Progenitor cell of endocrine pancreas (in vitro differentiated cells): ENCODE measurements at places on chromosomes 6 and 20. TPM values are rescaled to one million over a fixed set of nuclear protein-coding genes. Genes with fewer than 3 reads are reported as not detected.
A peak's percentile ranks its signal among the peaks of the same experiment; 100 is the strongest.

DNA sequence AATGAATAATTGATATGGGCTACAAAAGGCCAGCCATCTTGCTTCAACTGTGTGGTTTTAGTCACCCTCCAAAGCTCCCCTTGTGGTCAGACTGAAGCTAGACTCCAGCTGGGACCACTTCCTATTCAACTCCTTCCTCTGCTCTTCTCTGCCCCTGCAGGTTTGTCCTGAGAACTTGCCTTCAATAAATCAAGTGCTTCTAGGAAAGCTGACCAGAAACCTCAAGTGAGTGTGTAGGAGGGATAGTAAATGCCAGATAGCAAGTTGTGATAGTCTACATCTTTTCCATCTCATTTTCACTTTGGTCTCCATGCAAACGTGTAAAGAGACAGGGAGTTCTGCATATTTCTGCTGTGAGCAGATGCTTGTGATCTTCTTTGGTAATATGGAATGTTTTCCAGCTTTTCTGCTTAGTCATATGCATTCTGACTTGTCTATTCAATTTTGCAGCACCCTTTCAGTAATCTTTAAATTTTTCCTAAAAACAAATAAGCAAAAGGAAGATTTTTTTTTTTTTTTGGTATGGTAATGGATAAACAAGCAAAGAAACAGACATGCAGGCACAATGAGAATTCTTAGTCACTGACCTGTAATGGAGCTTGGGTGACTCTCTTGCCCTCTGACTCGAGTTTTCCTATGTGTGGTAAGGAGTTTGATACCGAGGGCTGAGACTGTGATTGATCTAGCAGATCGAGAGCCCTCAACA lies 201.3 kb upstream of the BTBD3 start:
- no peaks in the 10 kb centered on the region for H3K36me3 ChIP-seq
- H3K4me1 ChIP-seq, result peaks cover 5% of the 10 kb centered on the region
- DNase-seq, result no peak
- no peaks in the 10 kb centered on the region for H3K27me3 ChIP-seq

- H3K4me3 ChIP-seq, result no peak overlapping the region
- no peak overlapping the region for H3K27ac ChIP-seq
- DNase-seq, result no peak
- no peaks in the 10 kb centered on the region for H3K4me1 ChIP-seq
- peaks cover 32% of the 10 kb centered on the region for H3K36me3 ChIP-seq
Measured at GRCh38 chr6:108874470-108875160, 26.4 kb downstream of the ARMC2 start.

GRCh38 chr6:8420031-8420588 lies 15.2 kb downstream of the SLC35B3 start:
- H3K27me3 ChIP-seq, result no peaks in the 10 kb centered on the region
- H3K4me1 ChIP-seq, result no peaks in the 10 kb centered on the region
- no peak for DNase-seq
- no peak overlapping the region for H3K27ac ChIP-seq

- H3K27ac ChIP-seq, result peak overlapping the region; percentile 85
- no peak overlapping the region for H3K4me3 ChIP-seq
- H3K27me3 ChIP-seq, result no peaks in the 10 kb centered on the region
- H3K4me1 ChIP-seq, result peaks cover 22% of the 10 kb centered on the region
Measured at GRCh38 chr20:49886571-49887213, 28.6 kb downstream of the SPATA2 start.

DNA sequence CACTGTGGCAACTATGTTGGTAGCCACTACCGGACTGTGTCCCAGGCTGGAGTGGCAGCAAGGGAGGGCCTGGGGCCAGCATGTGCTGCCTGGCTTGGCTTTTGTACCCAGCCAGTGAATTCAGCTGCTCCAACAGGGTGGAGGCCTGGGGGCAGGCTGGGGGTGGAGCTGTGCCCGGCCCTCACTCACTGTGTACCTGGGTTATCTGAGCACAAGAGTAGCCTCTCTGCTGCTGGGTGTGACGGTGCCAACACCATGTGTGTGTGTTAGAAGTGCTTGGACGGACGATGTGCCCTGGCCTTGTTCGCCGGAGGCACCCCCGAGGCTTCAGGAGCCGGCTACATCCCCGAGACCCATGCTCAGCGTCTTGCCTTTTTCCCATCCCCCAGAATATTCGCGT lies 49.2 kb downstream of the EFCAB8 start:
- no peaks in the 10 kb centered on the region for H3K4me1 ChIP-seq
- no peak overlapping the region for H3K27ac ChIP-seq
- no peak overlapping the region for H3K4me3 ChIP-seq
- no peaks in the 10 kb centered on the region for H3K36me3 ChIP-seq

DNA sequence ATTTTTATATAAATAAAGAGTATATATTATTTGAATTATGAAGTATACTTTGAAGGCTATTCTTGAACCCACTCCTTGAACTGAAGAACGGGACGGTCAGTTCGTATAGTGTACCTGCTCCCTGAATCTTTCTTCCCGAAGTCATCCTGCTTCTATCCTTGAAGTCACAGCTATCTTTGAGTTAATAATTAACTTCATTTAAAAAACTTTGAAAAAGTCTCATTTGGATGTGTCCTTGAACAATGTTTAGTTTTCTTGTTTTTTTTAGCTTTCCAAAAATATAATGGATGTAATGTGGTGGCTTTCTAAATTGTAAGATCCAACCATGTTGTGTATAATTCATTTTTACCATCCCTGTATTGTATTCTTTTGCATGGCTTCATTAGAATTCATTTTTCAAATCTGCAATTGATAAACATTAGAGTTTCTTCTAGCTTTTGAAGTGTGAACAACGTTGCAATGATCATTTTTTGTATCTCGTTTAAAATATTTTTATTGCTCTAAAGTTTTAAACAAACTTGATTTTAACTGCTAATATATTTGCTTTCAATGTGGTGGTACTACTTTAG lies 94.4 kb downstream of the NCOA3 start:
- no peak overlapping the region for H3K4me3 ChIP-seq
- no peaks in the 10 kb centered on the region for H3K27me3 ChIP-seq
- H3K4me1 ChIP-seq, result peaks cover 9% of the 10 kb centered on the region
- no peak for DNase-seq
- H3K36me3 ChIP-seq, result peaks cover 16% of the 10 kb centered on the region

DNA sequence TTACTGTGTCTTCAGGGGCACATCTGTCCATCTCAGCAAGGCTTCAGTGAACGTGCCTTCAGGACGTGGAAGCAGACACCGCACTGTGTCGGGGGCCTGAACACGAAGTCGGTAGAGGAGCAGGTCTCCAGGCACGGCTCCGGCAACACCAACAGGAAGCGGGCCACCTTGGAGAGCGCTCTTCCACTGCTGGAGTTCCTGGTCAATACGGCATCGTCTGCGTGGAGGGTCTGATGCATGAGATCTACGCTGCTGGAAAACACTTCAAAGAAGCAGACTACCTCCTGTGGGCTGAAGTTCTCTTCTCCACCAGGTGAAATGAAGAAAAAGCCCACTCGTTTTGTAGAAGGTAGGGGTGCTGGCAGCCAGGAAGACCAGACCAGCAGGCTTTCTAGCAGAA lies 69.3 kb upstream of the SLCO4A1 start:
- no peak overlapping the region for H3K4me3 ChIP-seq
- no peak for DNase-seq
- no peak overlapping the region for H3K27ac ChIP-seq
- no peaks in the 10 kb centered on the region for H3K4me1 ChIP-seq
- no peaks in the 10 kb centered on the region for H3K36me3 ChIP-seq

- no peak overlapping the region for H3K27ac ChIP-seq
- H3K4me3 ChIP-seq, result no peak overlapping the region
- H3K27me3 ChIP-seq, result no peaks in the 10 kb centered on the region
- no peaks in the 10 kb centered on the region for H3K36me3 ChIP-seq
- H3K4me1 ChIP-seq, result peaks cover 5% of the 10 kb centered on the region
Measured at GRCh38 chr20:16095226-16095625, 478.0 kb downstream of the KIF16B start.

MEA1 gene
- 64.0 and 68.4 TPM in 2 replicates for total RNA-seq

TRIM15 gene
- total RNA-seq, result not detected in 2 replicates

- no peak overlapping the region for H3K27ac ChIP-seq
- DNase-seq, result no peak
- H3K27me3 ChIP-seq, result peaks cover 17% of the 10 kb centered on the region
Measured at GRCh38 chr20:35610833-35611427, 4.7 kb upstream of the SPAG4 start.

GTSF1L gene
- not detected in 2 replicates for total RNA-seq

SIRT5 gene
- 18.2 and 18.8 TPM in 2 replicates for total RNA-seq

GRCh38 chr6:122621638-122622037 lies 11.4 kb downstream of the PKIB start:
- no peak for DNase-seq
- peak overlapping the region; percentile 54 for H3K27ac ChIP-seq
- H3K4me3 ChIP-seq, result no peak overlapping the region
- H3K4me1 ChIP-seq, result peaks cover 24% of the 10 kb centered on the region
- H3K27me3 ChIP-seq, result no peaks in the 10 kb centered on the region
- H3K36me3 ChIP-seq, result no peaks in the 10 kb centered on the region

- H3K27me3 ChIP-seq, result peaks cover 18% of the 10 kb centered on the region
- H3K27ac ChIP-seq, result no peak overlapping the region
- DNase-seq, result no peak
- no peak overlapping the region for H3K4me3 ChIP-seq
- peaks cover 1% of the 10 kb centered on the region for H3K36me3 ChIP-seq
- H3K4me1 ChIP-seq, result peaks cover 4% of the 10 kb centered on the region
Measured at GRCh38 chr6:4402477-4402976, 267.2 kb upstream of the ECI2 start.

DNA sequence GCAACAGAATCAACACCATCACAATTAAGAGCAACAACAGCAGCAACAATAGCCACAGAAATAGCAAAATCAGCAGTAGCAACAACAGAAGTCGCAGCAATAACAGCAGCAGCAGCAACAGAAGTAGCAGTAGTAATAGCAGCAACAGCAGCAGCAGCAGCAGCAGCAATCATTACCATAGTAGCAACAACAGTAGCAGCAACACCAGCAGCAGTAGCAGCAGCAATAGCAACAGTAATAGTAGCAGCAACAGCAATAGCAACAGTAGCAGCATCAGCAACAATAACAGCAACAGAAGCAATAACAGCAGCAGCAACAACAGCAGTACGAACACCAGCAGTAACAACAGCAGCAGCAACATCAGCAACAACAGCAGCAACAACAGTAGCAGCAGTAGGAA lies 39.8 kb downstream of the SLC22A2 start:
- H3K4me3 ChIP-seq, result no peak overlapping the region
- H3K4me1 ChIP-seq, result peaks cover 5% of the 10 kb centered on the region
- H3K27me3 ChIP-seq, result no peaks in the 10 kb centered on the region
- H3K36me3 ChIP-seq, result no peaks in the 10 kb centered on the region
- no peak for DNase-seq

- no peak for DNase-seq
- H3K27ac ChIP-seq, result peak overlapping the region; percentile 57
- H3K4me3 ChIP-seq, result no peak overlapping the region
- peaks cover 2% of the 10 kb centered on the region for H3K4me1 ChIP-seq
- peaks cover 21% of the 10 kb centered on the region for H3K36me3 ChIP-seq
- H3K27me3 ChIP-seq, result no peaks in the 10 kb centered on the region
Measured at GRCh38 chr6:109045493-109045892, 49.2 kb downstream of the SESN1 start.

- no peak overlapping the region for H3K4me3 ChIP-seq
- no peak for DNase-seq
- no peaks in the 10 kb centered on the region for H3K27me3 ChIP-seq
- H3K36me3 ChIP-seq, result peaks cover 29% of the 10 kb centered on the region
Measured at GRCh38 chr6:131054392-131055250, 8.4 kb downstream of the EPB41L2 start.

CLDN20 gene
- not detected in 2 replicates for total RNA-seq
